ENCODE measurements at places on chromosomes 7 and 10. TPM values are rescaled to one million over a fixed set of nuclear protein-coding genes. Genes with fewer than 3 reads are reported as not detected.

GRCh38 chr7:134836447-134836846 is 57.0 kb downstream of the CALD1 start:
- peak; percentile 38 for DNase-seq

- peak; percentile 74 for DNase-seq
Measured at GRCh38 chr7:99196536-99197258, 11.2 kb downstream of the KPNA7 start.

- no peak for DNase-seq
Measured at GRCh38 chr7:146359176-146359575, 242.6 kb downstream of the CNTNAP2 start.

DNA sequence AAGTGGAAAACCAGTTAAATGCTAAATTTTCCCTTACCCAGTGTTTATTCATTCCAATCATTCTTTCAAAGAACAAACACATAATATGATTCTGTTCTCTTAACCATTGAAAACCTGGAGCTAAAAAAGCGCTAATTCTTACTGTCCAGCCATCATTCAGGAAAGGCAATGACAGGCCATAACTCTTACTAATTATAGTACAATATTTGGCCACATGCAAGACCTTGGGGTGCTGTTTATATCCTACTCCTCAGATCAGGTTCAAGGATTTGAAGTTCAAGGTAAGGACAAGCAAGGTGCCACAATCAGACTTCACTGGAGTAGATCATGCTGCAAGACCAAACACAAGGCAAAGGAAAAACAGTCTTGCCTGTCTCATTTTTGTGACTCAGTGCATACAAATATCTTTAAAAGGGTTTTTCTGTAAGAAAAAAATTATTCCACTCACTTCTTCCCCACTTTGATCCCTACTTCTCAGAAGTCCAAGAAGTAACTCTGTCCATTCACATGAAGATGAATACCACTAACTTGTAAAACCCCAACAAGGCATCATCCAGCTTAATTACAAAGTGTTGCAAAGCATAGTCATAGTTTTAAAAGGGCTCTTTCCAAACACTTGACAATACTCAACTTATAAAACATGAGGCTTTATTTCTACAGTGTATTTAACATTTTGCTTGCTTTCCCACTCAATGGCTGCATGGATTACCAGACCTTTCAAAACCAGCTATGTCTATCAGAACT is 153.0 kb downstream of the DOCK4 start:
- DNase-seq, result no peak

FOXK1 gene
- 8.8 TPM for total RNA-seq

- DNase-seq, result no peak
Measured at GRCh38 chr10:44558521-44558920, 173.6 kb upstream of the CXCL12 start.

DNA sequence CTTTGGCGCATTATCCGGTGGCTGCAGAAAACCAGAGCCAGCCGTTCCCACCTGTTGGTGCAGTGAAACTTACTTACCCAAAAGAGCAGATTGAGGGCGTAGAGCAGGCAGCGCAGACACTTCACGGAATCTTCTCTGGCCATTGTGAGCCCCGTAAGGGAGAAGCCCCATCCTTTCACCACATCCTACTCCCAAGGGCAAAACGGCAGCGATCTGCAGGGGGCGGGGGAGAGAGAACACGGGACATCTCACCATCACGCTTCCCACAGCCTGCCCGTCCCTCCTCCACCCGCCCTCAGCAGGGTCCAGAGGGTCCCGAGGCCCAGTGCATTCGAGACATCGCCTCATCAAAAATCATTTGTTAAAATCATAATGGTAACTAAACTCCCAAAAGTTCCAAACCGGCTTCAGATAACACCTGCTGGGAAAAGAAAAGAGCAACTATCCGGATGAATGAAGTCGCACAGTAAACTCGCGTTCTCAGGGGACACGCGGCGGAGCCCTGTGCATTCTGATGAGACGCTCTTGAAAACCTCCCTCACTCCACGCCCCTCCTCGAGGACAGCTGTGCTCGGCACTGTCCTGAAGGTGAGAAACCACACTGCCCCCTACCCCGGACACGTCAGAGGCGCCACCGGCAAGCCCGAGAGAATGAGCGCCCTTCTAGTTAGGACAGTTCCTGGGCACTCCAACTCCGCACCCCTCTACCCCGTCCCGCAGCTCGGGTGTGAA is 1.2 kb downstream of the TSPAN12 start:
- peak; percentile 28 for DNase-seq

DRGX gene
- total RNA-seq, result not detected

DNA sequence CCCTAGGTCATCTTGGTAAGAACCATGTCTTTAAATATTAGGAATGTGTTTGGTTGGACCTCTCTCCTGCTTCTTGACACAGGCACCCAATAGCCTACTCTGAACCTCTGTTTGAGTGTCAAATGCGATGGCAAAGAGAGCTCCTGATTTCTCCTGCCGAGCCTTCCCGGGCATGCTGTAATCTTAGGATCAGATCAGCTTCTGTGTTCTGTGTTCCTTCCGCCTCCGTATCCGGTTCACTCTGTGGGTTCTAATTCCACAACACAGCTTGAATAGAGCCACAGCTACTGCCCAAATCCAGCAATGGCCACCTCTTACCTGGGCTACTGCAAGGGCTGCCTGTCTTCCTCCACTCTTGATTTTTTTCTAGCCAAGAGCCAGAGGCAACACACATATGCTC is 165.2 kb upstream of the TNS3 start:
- DNase-seq, result no peak

- DNase-seq, result peak; percentile 58
Measured at GRCh38 chr10:23096802-23097549, 1.6 kb downstream of the MSRB2 start.

GRCh38 chr7:17524746-17525145 is 226.3 kb downstream of the AHR start:
- DNase-seq, result no peak

GRCh38 chr7:113825832-113826231 is 93.0 kb downstream of the PPP1R3A start:
- DNase-seq, result no peak

- DNase-seq, result no peak
Measured at GRCh38 chr10:118096022-118096421, 49.3 kb upstream of the RAB11FIP2 start.

DNA sequence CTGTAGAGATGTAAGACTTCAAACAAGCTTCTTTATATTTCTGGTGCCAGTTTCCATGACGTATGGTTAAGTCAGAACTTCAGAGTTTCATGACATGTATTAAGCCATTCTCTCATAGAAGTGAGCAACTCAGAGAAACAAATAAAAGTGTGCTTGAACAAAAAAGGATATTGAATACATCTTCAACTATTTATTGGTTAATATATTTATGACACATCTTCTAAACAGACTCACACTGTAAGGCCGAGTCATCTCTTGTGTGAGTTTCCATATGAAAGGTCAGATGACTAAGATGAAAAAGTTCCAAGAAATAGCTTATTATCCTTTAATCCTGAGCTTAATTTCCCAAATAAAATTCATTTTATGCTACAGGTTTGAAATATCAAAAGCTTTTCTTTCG is 105.5 kb upstream of the CSTF2T start:
- peak; percentile 1 for DNase-seq

- peak; percentile 78 for DNase-seq
Measured at GRCh38 chr10:79070606-79071395, 2.0 kb downstream of the ZMIZ1 start.

DNA sequence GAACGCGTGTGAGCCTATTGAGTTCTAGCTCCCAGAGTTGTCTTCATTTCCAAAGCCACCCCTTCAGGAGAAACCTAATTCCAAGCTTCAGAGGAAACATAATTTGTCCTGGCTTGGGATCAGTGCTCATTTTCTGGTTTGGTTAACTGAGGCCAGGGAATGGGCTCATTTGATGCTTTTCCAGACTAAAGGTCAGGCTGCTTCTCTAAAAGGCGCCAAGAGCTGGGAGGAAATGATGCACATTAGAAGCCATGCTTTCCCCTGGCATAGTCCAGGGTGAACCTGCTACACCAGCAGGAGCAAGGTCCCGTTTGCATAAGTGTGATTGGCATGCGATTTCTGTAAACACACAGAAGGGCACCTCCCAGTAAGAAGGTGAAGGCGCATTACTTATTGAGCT is 435.0 kb downstream of the GALNT17 start:
- no peak for DNase-seq

DNA sequence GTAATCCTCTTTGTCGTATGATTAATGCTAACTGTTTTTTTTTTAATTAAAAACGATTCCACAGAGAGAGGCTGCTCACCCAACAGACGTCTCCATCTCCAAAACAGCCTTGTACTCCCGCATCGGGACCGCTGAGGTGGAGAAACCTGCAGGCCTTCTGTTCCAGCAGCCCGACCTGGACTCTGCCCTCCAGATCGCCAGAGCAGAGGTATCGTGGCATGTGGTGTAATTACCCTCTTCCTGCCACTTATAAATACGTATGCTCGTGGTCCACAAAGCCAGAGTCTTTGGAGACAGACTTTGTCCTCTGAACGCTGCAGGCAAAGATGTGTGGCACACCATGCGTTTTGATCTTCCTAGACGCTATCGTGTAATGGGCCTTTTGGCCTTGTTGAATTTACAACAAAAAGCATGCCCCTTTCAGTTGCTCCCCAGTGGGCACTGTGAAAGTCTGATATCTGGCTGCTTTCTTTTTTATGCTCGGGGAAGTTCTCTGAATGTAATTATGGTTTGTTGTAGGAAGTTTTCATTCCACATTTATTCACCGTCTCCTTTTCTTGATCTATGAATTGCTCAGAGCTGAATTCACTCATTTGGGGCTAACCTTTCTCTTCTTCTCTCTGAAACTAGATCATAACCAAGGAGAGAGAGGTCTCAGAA is 33.6 kb upstream of the BTBD16 start:
- DNase-seq, result no peak

GRCh38 chr10:62636825-62637248 is 167.7 kb upstream of the ADO start:
- peak; percentile 47 for DNase-seq

AKR1C8 gene
- total RNA-seq, result not detected

CCDC172 gene
- not detected for total RNA-seq

VSTM4 gene
- total RNA-seq, result 0.12 TPM

AKR1C4 gene
- total RNA-seq, result not detected

DNA sequence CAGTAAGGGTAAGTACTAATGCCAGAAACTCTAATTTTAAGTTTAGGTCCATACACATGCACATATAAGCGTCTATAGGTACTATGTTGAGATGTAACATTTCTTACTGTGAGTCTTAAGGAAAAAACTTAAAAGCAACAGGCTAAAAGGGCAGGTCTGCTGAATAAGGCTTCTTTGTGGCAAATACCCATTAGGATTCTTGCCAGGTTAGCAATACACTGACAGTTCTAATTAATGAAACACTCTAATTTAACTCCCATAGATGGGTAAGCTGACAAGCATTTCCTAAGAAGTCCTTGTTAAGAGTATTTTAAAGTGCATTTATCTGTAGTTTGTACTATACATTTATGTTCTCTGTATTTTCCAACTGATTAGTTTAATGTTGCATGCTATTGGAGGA is 14.0 kb downstream of the SCRN1 start:
- no peak for DNase-seq

NUTM2B gene
- total RNA-seq, result 0.24 TPM

DNA sequence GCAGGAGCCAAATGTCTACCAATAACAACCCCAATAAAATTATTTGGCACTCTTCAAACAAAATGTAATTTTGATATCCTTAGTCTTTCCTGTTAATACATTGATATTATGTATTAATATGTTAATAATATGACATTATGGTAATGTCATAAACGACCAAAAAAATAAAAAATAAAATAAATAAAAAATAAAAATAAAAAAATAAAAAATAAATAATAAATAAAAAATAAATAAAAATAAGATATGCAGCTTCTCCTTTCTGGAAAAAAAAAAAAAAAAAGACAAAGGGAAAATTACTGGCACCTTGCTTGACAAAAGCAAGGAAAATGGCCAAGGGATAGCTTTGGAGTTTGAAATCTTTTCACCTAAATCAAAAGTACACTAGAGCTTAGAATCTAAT is 168.5 kb downstream of the PPP1R17 start:
- DNase-seq, result no peak

- DNase-seq, result no peak
Measured at GRCh38 chr10:97618285-97618684, 15.0 kb downstream of the MORN4 start.

DNA sequence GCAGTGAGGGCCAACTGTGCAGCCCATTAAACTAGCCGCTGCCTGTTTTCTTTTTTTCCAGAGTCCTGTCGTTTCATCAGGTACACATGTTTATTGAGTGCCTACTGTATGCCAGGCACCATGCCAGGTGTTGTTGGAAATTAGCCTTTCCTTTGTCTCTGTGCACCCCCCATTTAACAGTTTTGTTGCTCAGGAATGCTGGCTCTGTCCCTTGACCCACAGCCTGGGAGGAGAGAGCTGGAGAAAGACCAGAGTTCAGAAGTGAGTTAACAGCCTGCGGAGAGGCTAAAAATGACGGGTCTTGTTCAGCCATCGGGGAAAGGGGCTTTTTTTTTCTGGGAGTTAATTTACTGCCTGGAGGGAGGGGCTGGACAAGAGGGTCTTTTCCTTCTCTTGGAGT is 1.3 kb downstream of the LRMDA start:
- DNase-seq, result no peak

CFAP70 gene
- not detected for total RNA-seq

- DNase-seq, result peak; percentile 28
Measured at GRCh38 chr7:51186531-51186930, 130.1 kb downstream of the COBL start.

GRCh38 chr7:20323595-20323994 is 7.1 kb upstream of the ITGB8 start:
- no peak for DNase-seq

DNA sequence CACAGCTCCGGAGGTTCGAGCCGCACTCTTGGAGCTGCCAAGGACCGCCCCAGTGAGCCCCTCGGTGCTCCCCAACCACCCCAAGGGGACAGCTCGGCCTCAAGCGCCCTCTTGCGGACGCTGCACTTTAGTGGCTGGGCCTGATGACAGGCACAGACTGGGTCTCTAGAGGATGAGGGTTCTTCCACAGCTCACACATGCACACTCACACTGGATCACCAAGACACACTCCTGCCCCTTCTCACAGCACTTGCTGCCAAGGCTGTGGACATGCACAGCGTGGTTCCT is 2.1 kb downstream of the RET start:
- no peak for DNase-seq

DNA sequence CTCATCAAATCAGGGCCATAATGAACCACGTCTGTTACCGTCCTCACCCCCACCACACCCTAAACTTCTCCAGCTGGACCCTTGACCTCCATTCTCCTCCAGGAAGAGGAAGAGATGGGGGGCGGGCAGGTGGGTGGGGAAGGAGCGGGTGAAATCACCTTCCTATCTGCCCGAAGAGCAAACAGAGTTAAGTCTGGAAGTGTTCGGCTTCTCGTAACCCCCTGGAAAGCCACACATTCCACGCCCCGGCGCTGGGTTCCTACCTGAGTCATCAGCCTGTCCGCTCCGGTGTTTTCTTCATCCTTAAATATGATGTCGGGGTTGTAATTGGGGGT is 736 bp downstream of the SHH start:
- no peak for DNase-seq

DNA sequence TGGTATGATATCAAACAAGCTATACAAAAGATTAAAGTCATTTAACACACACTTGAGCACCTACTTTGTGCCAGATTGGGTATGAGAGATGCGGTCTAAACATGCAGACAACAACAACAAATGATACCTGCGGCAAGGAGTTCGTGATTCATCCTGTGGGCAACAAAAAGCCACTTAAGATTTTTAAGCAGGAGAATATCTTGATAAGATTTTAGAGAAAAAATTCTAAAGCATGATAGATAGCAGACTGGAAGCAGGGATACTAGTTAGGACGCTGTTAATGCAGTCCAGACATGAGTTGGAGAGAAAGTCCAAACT is 1.6 kb upstream of the KBTBD2 start:
- no peak for DNase-seq
